ENCODE measurements at places on chromosomes 7 and 10. TPM values are rescaled to one million over a fixed set of nuclear protein-coding genes. Genes with fewer than 3 reads are reported as not detected.

DNA sequence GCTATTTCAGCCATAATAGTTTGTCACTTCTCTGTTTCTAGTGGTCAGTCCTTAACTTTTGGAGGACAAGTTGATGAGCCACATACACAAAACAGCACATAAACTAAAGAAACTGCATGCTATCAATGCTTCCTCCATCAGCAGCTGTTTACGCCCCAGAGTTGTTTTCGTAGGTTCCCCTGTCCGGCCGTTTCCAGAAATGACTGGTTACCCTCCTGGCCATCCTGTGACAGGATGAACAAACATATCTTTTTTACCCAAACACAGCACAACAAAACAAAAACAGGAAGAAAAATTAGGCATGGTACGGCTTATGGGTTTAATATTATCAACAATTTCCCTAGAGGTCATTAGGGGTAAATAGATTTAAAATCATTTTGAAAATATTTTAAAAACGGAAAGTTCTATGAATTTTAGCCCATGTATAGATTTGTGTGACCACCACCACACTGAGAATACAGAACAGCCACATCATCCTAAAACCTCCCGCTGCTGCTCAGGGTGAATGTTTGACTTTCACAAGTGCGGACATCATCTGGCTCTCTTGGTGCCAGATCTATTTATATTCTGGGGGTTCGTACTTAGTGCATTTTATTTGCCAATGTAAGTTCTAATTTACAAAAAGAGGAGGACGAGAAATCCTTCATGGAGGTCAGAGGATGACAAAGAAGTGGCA, 74.8 kb downstream of the HIPK2 start:
- DNase-seq: no peak
- no peaks in the 10 kb centered on the region for H3K4me1 ChIP-seq
- H3K27ac ChIP-seq: no peak overlapping the region
- no peak overlapping the region for H3K4me3 ChIP-seq
- H3K27me3 ChIP-seq: no peaks in the 10 kb centered on the region

DNA sequence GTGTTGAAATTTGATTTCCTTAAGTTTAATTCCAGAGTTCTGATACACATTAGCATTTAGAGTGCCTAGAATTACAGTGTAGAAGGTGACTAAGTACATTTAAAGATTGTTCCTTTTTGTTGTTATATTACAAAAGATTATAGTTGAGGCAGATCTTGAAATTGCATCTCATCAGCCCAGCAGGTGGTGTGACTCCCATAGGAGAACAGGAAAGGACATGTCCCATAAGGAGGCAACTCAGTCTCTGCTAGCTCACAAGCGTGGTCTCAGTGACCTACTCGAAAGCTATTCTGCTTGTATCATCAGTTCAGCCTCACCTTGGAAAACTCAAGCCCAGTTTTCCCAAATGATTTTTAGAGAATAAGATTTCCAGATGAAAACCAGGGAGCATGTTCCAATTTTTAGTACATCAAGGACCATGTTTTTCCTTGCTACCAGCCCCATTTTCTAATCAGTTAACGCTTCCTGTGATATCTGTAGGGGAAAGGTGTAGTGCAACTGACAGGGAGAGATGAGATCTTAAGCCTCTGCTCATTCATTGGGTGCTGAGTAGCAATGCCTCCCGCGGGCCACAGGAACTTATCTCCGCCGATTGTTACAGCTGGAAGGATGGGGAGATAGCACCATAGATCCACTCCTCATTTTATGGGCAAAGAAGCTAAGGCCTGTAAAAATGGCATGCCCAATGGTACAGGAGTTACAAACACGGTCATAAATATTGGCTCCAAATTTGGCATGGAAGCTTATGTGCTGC, 1.1 kb upstream of the GNAI1 start:
- H3K4me3 ChIP-seq: peak overlapping the region; percentile 93
- peaks cover 23% of the 10 kb centered on the region for H3K36me3 ChIP-seq
- DNase-seq: peak; percentile 5
- peaks cover 11% of the 10 kb centered on the region for H3K4me1 ChIP-seq
- peak overlapping the region; percentile 78 for H3K27ac ChIP-seq

- H3K27me3 ChIP-seq: no peaks in the 10 kb centered on the region
- no peak overlapping the region for H3K27ac ChIP-seq
- H3K4me3 ChIP-seq: no peak overlapping the region
- H3K4me1 ChIP-seq: no peaks in the 10 kb centered on the region
- H3K36me3 ChIP-seq: no peaks in the 10 kb centered on the region
These were observed 181.1 kb upstream of the ASAH2 start for GRCh38 chr10:50432211-50433009.

DNA sequence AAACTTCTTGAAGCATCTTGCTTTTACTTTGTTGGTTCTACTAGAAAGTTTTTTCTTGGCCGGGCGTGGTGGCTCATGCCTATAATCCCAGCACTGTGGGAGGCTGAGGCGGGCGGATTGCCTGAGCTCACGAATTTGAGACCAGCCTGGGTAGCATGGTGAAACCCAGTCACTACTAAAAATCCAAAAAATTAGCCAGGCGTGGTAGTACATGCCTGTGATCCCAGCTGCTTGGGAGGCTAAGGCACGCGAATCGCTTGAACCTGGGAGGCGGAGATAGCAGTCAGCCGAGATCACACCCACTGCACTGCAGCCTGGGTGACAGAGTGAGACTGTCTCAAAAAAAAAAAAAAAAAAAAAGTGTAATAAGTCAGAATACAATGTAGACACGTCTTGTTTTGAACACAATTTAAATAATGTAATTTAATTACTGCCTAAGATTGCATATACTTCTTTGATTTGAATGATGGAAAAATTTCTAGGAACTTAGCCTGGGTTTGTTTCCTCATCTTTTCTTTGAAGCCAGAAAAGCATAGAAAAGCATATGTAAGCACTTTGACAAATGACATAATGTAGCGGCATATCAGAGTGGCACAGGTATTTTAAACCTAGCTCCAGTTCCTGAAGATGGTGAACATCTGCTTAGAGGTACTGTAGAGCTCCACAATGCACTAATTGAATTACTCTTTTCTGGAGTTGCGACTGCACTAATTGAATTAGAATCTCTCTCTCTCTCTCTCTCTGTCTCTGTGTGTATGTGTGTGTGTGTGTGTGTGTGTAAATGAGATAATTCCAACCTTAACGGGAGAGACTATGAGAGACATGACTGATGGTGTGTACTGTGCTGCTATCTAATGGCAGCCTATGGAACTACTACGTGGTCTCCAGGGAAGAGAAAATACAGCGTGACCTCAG, 87.8 kb downstream of the BTRC start:
- H3K4me3 ChIP-seq: no peak overlapping the region
- H3K36me3 ChIP-seq: no peaks in the 10 kb centered on the region
- no peaks in the 10 kb centered on the region for H3K27me3 ChIP-seq
- peak; percentile 20 for DNase-seq
- H3K4me1 ChIP-seq: no peaks in the 10 kb centered on the region

- H3K36me3 ChIP-seq: no peaks in the 10 kb centered on the region
- DNase-seq: no peak
- no peaks in the 10 kb centered on the region for H3K27me3 ChIP-seq
- no peaks in the 10 kb centered on the region for H3K4me1 ChIP-seq
- H3K27ac ChIP-seq: no peak overlapping the region
These were observed 188.0 kb downstream of the TAX1BP1 start for GRCh38 chr7:27928001-27928400.

The CASD1 gene
- 9.2 TPM for total RNA-seq

DNA sequence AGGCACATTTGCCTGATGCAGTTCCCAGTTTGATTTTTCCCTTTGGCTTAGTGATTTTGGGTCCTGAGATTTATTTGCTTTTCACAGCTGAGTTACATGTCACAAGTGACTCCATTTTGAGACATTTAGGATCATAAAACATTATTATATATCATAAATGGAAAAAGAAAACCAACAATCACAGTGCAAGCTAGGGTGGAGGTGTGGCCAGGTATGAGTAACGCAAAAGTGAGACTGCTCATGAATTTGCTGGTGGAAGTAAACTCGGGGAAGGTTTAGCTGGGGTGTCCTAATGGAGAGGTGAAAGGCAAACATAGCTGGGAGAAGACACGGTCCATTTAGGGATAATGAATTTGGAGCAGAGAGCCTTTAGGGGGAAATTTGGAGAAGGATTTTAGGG, 21.7 kb upstream of the UCN3 start:
- DNase-seq: no peak
- H3K36me3 ChIP-seq: peaks cover 6% of the 10 kb centered on the region
- no peak overlapping the region for H3K27ac ChIP-seq

GRCh38 chr7:73394422-73394821, 39.2 kb upstream of the FZD9 start:
- no peak for DNase-seq
- H3K4me3 ChIP-seq: no peak overlapping the region
- no peaks in the 10 kb centered on the region for H3K4me1 ChIP-seq
- no peaks in the 10 kb centered on the region for H3K27me3 ChIP-seq
- no peaks in the 10 kb centered on the region for H3K36me3 ChIP-seq

The ABCC2 gene
- total RNA-seq: 1.2 TPM

DNA sequence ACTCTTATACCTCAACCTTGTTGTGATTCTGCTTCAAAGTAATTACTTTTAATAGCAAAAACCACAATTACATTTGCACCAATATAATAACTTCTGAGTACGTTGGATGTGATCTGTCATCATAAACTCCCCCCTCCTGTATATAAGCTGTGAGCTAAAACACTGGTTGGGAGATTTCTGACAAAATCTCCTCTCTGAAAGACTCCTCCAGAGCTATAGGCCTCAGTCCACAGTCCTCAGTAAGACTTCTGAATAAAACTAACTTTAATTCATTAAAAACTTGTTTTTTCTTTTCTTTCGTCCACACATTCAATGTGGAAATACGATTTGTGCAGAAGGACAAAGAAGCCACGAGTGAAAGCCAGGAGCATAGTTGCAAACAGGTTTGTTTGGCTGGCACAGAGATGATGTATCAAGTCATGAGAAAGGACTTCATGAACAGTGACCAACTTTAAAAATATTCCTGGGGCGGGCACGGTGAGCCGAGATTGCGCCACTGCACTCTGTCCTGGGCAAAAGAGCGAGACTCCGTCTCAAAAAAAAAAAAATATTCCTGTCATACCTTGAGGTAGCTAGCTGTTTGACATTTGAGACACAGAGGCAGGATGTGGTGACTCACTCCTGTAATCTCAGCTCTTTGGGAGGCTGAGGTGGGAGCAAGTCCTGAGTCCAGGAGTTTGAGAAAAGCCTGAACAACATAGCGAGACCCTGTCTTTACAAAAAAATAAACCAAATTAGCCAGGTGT, 91.1 kb upstream of the ARHGAP21 start:
- peaks cover 12% of the 10 kb centered on the region for H3K4me1 ChIP-seq
- H3K36me3 ChIP-seq: no peaks in the 10 kb centered on the region
- DNase-seq: peak; percentile 80
- no peaks in the 10 kb centered on the region for H3K27me3 ChIP-seq
- no peak overlapping the region for H3K4me3 ChIP-seq
- H3K27ac ChIP-seq: peak overlapping the region; percentile 35

The PAX4 gene
- not detected for total RNA-seq

The MYL7 gene
- not detected for total RNA-seq

The TET1 gene
- 1.2 TPM for total RNA-seq

DNA sequence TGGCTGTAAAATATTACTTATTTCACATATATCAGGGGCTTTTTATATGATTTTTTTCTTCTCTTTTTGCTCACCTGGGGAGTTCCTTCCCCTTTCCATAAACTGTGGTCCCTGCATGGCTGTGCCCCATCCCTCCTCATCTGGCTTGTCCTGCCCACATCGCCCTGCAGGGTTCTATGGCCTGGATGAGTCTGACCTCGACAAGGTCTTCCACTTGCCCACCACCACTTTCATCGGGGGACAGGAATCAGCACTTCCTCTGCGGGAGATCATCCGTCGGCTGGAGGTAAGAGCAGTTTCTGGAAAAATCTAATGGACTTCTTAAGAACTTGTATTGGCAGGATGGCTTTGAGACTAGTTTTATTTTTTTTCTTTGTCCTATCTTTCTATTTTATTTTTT, 60.1 kb downstream of the OGDH start:
- no peak overlapping the region for H3K4me3 ChIP-seq
- no peaks in the 10 kb centered on the region for H3K4me1 ChIP-seq
- H3K27ac ChIP-seq: no peak overlapping the region
- H3K36me3 ChIP-seq: peaks cover 16% of the 10 kb centered on the region

The IFRD1 gene
- 44.6 TPM for total RNA-seq

- no peaks in the 10 kb centered on the region for H3K4me1 ChIP-seq
- no peak overlapping the region for H3K4me3 ChIP-seq
- H3K27me3 ChIP-seq: peaks cover 58% of the 10 kb centered on the region
- DNase-seq: no peak
- no peak overlapping the region for H3K27ac ChIP-seq
These were observed 134.9 kb downstream of the CAMK1D start for GRCh38 chr10:12484002-12484918.

DNA sequence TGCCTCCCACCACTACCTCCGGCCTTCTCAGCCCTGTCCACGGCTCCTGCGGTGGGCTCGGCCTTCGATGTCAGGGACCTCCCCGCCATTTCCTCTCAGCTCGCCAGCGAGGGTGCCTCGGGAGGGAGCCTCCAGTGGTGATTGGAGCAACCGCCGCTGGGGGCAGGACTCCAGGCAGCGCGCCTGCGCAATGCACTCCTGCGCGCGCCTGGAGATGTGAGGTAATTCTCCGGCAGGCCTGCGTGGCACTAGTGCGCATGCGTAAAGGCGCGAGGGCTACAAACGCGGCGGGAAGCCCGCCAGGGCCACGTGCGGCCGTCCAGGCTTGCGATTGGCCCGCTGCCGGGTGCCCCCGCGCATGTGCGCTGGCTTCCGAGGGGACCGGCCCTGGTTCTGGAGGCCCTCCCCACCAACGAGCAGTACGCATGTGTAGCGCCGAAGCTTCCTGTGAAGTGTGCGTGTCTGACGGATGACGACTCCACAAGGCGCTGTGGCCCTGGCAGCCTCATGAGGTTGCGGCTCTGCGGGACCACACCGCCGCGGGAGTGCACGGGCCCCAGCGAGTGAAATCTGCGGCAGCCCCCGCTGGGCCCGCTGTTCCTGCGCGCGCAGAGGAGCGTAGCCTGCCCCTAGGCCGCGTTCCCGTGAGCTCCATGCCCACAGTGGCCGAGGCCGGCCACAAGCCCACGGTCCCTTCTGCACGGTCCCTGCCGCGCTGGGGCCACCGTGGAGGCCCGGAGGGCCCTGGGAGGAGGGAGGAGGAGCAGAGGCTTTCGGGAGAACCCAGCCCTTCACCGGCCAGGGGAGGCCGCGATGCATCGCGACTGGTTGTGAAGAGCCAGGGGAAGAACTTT, at the start of gene SYCE1:
Gene SYCE1, minus strand, starts transcription at position 143 of the 854 bp plus-strand sequence. Its CDS starts 54 bp downstream, at position 89.
- H3K27me3 ChIP-seq: no peaks in the 10 kb centered on the region
- H3K27ac ChIP-seq: no peak within 1 kb of the TSS
- no peaks in the 10 kb centered on the region for H3K36me3 ChIP-seq
- no peaks in the 10 kb centered on the region for H3K4me1 ChIP-seq

The RPP30 gene
- total RNA-seq: 36.6 TPM

The MPP7 gene
- total RNA-seq: 6.6 TPM

DNA sequence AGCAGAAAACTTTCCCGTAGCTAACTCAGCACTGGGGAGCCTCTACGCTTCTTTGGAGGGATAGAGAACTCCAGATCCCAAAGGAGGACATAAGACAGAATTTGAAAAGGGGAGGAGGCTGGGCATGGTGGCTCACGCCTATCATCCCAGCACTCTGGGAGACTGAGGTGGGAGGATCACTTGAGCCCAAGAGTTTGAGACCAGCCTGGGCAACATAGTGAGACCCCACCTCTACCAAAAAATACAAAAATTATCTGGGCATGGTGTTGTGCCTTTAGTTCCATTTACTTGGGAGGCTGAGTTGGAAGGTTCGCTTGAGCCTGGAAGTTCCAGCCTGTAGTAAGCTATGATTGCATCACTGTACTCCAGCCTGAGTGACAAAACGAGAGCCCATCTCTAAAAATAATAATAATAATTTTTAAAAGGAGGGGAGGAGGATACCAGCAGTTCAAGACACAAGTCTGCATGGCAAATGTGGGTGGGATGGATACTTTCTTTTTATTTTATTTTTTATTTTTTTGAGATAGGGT, 165.9 kb upstream of the SH2B2 start:
- H3K27me3 ChIP-seq: no peaks in the 10 kb centered on the region
- no peak overlapping the region for H3K4me3 ChIP-seq
- H3K4me1 ChIP-seq: no peaks in the 10 kb centered on the region
- no peaks in the 10 kb centered on the region for H3K36me3 ChIP-seq
- no peak overlapping the region for H3K27ac ChIP-seq

Data from Calu3 (cell line).